Naive B cell (primary cell): ENCODE measurements at places on chromosomes 16 and 17. TPM values are rescaled to one million over a fixed set of nuclear protein-coding genes. Genes with fewer than 3 reads are reported as not detected.

HSD11B2 gene
- not detected for polyA plus RNA-seq

NHLRC4 gene
- polyA plus RNA-seq: 0.90 TPM

NPIPA8 gene
- polyA plus RNA-seq: not detected

SLC47A1 gene
- not detected for polyA plus RNA-seq

PDE6G gene
- polyA plus RNA-seq: 6.4 TPM

HOXB6 gene
- polyA plus RNA-seq: not detected

CMTM1 gene
- not detected for polyA plus RNA-seq

IL32 gene
- polyA plus RNA-seq: 15.0 TPM

TAF15 gene
- 22.3 TPM for polyA plus RNA-seq

GRCh38 chr16:81583893-81584631 is 139.5 kb downstream of the CMIP start:
- H3K36me3 ChIP-seq: peaks cover 10% of the 10 kb centered on the region
- peaks cover 37% of the 10 kb centered on the region for H3K4me1 ChIP-seq
- no peak for DNase-seq
- H3K27ac ChIP-seq: peak overlapping the region; percentile 79

DNA sequence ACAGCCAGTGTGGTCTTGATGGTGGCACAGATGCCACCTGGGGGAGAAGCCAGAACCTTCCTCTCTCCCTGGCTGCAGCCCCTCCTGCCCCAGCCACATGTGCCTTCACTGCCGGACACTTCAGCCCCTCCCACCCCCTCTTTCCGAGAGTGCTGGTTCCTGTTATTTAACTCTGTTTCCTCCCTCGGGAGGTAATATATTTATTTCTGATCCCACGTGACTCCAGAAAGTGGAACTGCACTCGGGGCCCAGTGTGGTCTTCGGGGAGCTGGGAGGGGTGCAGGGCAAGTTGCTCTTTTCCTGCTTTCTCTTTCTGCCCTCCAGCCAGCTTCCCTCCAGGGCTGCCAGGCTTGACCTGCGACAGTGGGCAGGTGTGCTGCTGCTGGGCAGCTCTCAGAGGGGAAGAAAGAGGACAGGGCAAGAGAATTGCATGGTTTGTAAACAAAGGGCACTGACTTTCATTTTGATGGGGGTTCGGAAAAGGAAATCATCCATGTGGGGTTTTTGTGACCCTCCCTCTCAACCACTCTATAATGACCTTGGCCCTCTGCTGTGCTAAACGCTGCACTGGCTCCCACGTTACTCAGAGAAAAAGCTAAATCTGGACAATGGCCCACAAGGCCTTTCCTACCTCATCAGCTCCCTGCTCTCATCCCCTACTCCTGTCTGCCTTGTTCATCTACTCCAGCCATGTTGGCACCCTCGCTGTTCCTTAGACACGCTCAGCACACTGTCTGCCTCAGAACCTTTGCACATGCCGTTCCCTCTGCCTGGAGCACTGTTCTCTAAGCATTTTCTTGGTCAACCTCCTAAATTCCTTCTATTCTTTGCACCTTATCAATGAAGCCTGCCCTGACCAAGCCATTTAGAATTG is 8.2 kb upstream of the CIITA start:
- peak; percentile 89 for DNase-seq
- no peaks in the 10 kb centered on the region for H3K36me3 ChIP-seq
- H3K4me1 ChIP-seq: peaks cover 70% of the 10 kb centered on the region

DNA sequence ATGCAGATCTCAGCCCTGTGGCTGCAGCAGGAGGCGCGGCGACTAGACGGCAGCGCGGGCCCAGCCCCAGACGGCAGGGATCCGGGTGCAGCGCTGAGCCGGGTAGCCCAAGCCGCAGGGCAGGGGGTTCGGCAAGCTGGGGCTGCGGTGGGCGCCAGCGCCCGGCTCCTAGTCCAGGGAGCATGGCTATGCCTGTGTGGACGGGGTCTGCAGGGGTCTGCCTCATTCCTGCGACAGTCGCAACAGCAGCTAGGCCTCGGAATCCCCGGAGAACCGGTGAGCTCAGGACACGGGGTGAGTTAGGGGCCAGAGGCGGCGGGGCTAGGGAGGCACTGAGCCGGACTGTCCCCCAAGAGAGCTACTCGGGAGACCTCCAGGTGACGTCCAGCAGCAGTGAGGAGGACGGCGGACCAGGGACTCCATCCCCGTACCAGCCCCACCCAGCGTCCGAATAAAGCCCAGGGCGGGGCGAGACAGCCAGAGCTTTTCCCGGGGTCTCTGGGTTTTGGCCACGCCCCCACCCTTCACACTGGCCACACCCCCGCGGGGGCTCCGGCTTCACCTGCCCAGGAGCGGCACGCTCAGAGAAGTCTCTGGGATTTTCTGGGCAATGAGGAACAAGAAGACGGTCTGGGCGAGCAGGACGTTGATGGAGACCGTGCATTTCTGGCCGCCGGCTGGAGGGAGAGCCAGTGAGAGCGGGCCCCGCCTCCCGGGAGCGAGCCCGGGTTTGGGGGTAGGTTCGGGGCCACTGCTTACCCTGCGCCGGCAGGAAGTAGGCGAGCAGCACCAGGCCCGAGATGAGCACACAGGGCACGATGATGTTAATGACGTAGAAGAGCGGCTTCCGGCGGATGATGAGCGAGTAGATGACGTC is 1.1 kb downstream of the C17orf107 start:
- no peaks in the 10 kb centered on the region for H3K36me3 ChIP-seq
- peak overlapping the region; percentile 95 for H3K4me3 ChIP-seq
- peaks cover 30% of the 10 kb centered on the region for H3K4me1 ChIP-seq
- H3K27me3 ChIP-seq: no peaks in the 10 kb centered on the region
- H3K27ac ChIP-seq: peak overlapping the region; percentile 99
- DNase-seq: peak; percentile 73

- no peaks in the 10 kb centered on the region for H3K4me1 ChIP-seq
- no peaks in the 10 kb centered on the region for H3K27me3 ChIP-seq
- no peak overlapping the region for H3K4me3 ChIP-seq
- no peak overlapping the region for H3K27ac ChIP-seq
Measured at GRCh38 chr17:59751955-59752413, 44.5 kb downstream of the VMP1 start.

DNA sequence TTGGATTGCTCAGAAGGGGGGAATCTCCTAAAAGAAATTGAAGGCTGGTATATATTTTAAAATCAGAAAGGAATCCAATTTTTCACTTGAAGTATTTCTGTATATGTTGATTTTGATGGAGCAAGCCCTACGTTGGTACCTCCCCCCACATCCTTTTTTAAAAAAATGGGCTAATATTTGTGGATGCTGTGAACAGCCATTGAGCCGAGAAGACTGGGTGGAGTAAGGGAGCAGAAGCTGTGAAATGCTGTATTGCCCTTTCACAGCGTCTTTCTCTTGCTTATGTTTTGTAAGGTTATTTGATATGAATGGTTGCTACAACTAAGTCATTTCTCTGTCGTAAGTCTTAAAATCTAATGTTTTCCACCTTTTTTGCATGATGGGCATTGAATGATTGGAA is 2.3 kb downstream of the PAFAH1B1 start:
- peaks cover 57% of the 10 kb centered on the region for H3K4me1 ChIP-seq
- H3K27ac ChIP-seq: peak overlapping the region; percentile 93
- DNase-seq: no peak
- H3K4me3 ChIP-seq: peak overlapping the region; percentile 86

DNA sequence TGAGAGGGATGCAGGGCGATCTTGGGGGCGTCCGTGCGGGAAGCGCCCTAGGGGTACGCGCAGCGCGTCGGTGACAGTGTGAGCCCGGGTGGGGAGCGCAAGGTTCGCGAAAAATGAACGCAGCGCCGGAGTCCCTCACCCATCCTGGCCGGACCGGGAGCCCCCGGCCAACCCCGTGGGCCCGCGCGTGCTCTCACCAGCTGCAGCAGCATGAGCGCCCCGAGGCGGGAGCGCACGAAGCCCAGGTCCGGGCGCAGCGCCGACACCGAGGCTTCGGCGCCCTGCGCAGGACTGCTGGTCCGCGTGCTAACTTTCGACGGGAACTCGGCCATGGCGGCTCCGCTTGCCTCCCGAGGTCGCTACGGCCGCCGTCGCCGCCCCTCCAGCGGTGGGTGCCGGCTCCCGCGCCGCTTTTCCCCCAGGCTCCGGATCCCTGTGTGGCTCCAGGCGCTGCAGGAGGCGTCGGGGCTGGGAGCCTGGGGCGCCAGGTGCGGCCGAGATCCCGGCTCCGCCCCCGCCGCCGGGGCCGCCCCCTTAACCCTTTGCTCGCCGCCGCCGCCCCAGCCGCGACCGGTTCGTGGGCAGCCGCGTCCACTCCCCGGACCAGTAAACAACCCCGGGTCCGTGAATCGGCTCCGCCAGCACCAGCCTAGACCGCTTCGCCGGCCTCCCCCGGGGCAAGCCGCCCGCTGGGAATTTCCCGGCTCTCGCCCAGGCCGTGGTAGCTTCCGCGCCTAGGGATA is at the start of gene PLLP:
PLLP (minus strand) TSS at position 464 of the 743 bp plus-strand sequence; CDS start at position 332, 132 bp downstream.
- H3K27me3 ChIP-seq: peaks cover 65% of the 10 kb centered on the region
- H3K36me3 ChIP-seq: no peaks in the 10 kb centered on the region
- DNase-seq: peak; percentile 23
- peak within 1 kb of the TSS; percentile 49 for H3K27ac ChIP-seq

GRCh38 chr17:78323826-78324390 is 36.0 kb downstream of the SOCS3 start:
- no peak for DNase-seq
- peaks cover 17% of the 10 kb centered on the region for H3K4me1 ChIP-seq
- H3K36me3 ChIP-seq: no peaks in the 10 kb centered on the region
- no peak overlapping the region for H3K4me3 ChIP-seq

GRCh38 chr17:80477647-80478478 is 1.5 kb upstream of the NPTX1 start:
- H3K36me3 ChIP-seq: no peaks in the 10 kb centered on the region
- H3K27me3 ChIP-seq: peaks cover 72% of the 10 kb centered on the region
- H3K4me1 ChIP-seq: peaks cover 28% of the 10 kb centered on the region
- no peak overlapping the region for H3K27ac ChIP-seq
- H3K4me3 ChIP-seq: no peak overlapping the region

GRCh38 chr17:38908676-38909181 is 16.7 kb upstream of the LASP1NB start:
- no peaks in the 10 kb centered on the region for H3K36me3 ChIP-seq
- no peak overlapping the region for H3K4me3 ChIP-seq
- peaks cover 30% of the 10 kb centered on the region for H3K4me1 ChIP-seq
- H3K27ac ChIP-seq: no peak overlapping the region

- DNase-seq: no peak
- no peak overlapping the region for H3K4me3 ChIP-seq
- H3K27me3 ChIP-seq: peaks cover 15% of the 10 kb centered on the region
- H3K27ac ChIP-seq: no peak overlapping the region
- H3K36me3 ChIP-seq: no peaks in the 10 kb centered on the region
Measured at GRCh38 chr17:50125420-50125997, 4.5 kb downstream of the SAMD14 start.

GRCh38 chr16:58211846-58212245 is 13.9 kb upstream of the CSNK2A2 start:
- no peak overlapping the region for H3K27ac ChIP-seq
- DNase-seq: no peak
- peaks cover 30% of the 10 kb centered on the region for H3K27me3 ChIP-seq
- no peak overlapping the region for H3K4me3 ChIP-seq
- no peaks in the 10 kb centered on the region for H3K36me3 ChIP-seq

GRCh38 chr17:12512694-12513355 is 152.9 kb upstream of the MYOCD start:
- no peaks in the 10 kb centered on the region for H3K36me3 ChIP-seq
- H3K27ac ChIP-seq: no peak overlapping the region
- no peak for DNase-seq
- H3K4me3 ChIP-seq: no peak overlapping the region
- no peaks in the 10 kb centered on the region for H3K27me3 ChIP-seq
